ENCODE measurements at places on chromosomes 11 and 22. TPM values are rescaled to one million over a fixed set of nuclear protein-coding genes. Genes with fewer than 3 reads are reported as not detected.
A peak's percentile ranks its signal among the peaks of the same experiment; 100 is the strongest.

The ANO9 gene
- 0.59 TPM for total RNA-seq

The ADORA2A gene
- total RNA-seq: 1.0 TPM

The F2 gene
- not detected for total RNA-seq

The GGTLC3 gene
- total RNA-seq: not detected

The CREB3L1 gene
- total RNA-seq: 2.3 TPM

The MOGAT2 gene
- not detected for total RNA-seq

GRCh38 chr22:27274770-27275449 is 526.6 kb downstream of the MN1 start:
- H3K4me1 ChIP-seq: no peaks in the 10 kb centered on the region
- peaks cover 42% of the 10 kb centered on the region for H3K27me3 ChIP-seq
- no peaks in the 10 kb centered on the region for H3K36me3 ChIP-seq
- no peak for DNase-seq
- H3K27ac ChIP-seq: no peak overlapping the region

- H3K4me1 ChIP-seq: peaks cover 44% of the 10 kb centered on the region
- H3K27ac ChIP-seq: no peak overlapping the region
- no peaks in the 10 kb centered on the region for H3K27me3 ChIP-seq
- no peak overlapping the region for H3K4me3 ChIP-seq
- no peaks in the 10 kb centered on the region for H3K36me3 ChIP-seq
These were observed 710 bp downstream of the ATP5MGL start for GRCh38 chr22:42639541-42640241.

DNA sequence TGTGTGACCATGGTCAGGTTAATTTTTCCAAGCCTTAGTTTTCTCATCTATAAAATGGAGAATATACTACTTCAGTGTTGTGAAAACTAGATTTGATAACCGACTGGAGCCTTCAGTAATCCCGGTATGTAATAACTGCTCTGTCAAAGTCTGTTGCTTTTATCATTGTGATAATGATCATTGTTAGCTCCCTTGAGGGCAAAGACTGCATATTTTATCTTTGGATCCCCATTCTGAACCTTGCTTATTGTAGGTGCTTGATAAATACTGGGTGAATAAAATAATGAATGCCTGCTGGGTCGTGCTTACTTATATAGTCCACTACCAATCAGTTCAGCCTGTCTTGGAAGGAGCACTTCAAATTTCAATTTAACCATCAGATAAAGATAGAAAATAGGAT is 105.3 kb downstream of the ARFGAP2 start:
- no peak overlapping the region for H3K4me3 ChIP-seq
- H3K27me3 ChIP-seq: no peaks in the 10 kb centered on the region
- no peaks in the 10 kb centered on the region for H3K36me3 ChIP-seq
- no peaks in the 10 kb centered on the region for H3K4me1 ChIP-seq
- DNase-seq: no peak

DNA sequence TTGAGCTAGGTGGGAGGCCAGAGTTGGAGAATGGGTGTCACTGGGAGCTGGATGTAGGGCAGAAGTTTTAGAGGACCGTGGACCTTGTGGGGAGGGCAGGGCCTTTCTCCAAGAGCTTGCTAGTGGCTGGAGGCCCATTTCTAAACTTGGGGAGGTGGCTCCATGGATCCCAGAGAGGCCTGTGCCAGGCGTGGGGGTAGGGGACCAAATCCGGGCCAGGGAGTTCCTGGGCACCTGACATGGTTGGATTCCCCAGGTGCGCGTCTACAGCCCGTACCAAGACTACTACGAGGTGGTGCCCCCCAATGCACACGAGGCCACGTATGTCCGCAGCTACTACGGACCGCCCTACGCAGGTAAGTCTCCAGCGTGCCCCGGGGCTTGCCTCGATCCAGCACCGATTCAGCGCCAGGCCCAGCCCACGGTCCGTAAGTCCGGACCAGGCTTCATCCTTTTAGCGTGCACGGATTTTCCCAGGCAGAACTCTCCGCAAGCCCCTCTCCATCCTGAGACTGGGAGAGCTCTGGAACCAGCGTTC is 14.2 kb downstream of the PLEKHB1 start:
- DNase-seq: no peak
- no peak overlapping the region for H3K27ac ChIP-seq
- no peaks in the 10 kb centered on the region for H3K36me3 ChIP-seq
- peak overlapping the region; percentile 59 for H3K4me3 ChIP-seq

DNA sequence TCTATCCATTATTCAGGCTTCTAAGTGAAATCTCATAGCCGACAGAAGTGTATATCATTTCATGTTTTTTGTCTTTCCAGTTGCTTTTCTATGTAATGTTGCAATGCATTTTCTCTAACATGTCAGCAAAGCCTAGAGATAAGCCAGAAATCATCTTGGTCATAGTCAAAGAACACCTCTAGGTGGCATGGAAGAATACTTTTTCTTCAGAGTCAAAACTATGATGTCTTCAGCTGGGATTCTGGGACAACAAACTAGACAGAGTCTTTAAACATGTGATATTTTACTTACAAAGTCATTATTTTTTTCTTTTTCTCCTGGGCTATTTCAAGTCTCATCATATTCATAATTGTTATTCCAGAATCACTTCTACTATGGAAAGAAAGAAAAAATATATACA is 4.4 kb downstream of the GAS2 start:
- no peaks in the 10 kb centered on the region for H3K27me3 ChIP-seq
- H3K4me3 ChIP-seq: peak overlapping the region; percentile 81
- H3K27ac ChIP-seq: peak overlapping the region; percentile 78

- no peaks in the 10 kb centered on the region for H3K36me3 ChIP-seq
- H3K4me1 ChIP-seq: peaks cover 19% of the 10 kb centered on the region
These were observed 84.7 kb downstream of the ABTB2 start for GRCh38 chr11:34273099-34273498.

DNA sequence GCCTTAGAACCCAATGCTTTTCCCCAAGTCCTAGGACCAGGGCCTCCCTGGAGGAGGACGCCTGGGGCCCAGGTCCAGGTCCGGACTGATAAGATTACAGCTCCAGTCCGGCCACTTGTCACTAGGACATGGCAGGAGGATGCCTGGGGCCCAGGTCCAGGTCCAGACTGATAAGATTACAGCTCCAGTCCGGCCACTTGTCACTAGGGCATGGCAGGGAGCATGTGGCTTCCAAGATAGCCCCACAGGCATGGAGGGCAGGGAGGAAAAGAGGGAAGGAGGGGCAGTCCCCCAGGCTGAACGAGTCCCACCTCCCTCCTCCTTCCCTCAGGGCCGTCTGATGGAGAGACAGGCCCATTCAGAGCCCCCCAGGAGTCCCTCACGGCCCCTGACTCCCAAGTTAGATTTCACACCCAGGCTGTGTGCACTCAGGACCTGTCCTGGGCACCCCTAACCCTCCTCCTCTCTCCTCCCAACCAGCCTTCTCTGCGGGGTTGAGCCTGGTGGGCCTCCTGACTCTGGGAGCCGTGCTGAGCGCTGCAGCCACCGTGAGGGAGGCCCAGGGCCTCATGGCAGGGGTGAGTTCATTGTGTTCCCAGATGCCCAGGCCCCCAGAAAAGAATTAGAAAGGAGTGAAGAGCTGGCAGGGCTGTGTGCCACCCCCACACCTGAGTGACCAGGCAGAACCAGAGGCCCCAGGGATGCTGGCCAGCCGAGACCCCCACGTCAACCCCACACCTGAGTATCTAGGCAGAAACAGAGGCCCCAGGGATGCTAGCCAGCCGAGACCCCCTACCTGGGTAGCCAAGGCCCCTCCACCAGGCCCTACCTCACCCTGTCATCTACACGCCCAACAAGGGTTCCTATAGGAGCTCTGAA is 2.1 kb downstream of the TSPAN32 start:
- peaks cover 7% of the 10 kb centered on the region for H3K4me1 ChIP-seq
- no peak overlapping the region for H3K27ac ChIP-seq
- no peaks in the 10 kb centered on the region for H3K27me3 ChIP-seq
- H3K4me3 ChIP-seq: no peak overlapping the region
- DNase-seq: peak; percentile 48

DNA sequence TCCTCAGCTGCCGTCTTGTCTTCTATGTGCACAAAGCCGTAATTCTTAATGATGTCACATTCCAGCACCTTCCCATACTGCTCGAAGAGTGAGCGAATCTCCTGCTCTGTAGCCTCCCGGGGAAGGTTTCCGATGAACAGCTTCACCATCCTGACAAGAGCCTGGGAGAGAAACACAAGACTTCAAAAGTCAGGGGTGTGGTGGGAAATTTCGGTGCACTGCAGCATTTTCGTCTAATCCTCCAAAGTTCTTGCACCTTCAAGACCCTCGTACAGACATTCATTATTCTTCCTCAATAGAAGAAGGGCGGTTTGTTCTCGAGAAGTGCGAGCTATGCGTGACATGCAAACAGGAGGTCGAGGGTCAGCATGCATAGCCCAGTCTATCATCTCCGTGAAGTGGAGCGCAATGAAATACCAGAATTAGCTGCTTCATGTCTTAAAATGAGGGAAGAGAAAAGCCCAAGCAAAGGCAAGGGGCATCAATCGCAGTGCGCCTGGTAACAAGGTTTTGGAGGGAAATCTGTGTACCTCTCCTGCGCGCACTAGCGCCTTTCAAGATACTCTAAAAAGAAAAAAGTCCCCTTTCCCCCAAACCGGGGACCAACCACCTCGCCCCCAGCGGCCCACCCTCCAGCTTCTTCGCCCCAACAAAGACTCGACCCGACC is 622 bp downstream of the RBM4B start:
- H3K27ac ChIP-seq: peak overlapping the region; percentile 93
- DNase-seq: no peak
- peak overlapping the region; percentile 86 for H3K4me3 ChIP-seq
- no peaks in the 10 kb centered on the region for H3K27me3 ChIP-seq
- peaks cover 30% of the 10 kb centered on the region for H3K4me1 ChIP-seq

DNA sequence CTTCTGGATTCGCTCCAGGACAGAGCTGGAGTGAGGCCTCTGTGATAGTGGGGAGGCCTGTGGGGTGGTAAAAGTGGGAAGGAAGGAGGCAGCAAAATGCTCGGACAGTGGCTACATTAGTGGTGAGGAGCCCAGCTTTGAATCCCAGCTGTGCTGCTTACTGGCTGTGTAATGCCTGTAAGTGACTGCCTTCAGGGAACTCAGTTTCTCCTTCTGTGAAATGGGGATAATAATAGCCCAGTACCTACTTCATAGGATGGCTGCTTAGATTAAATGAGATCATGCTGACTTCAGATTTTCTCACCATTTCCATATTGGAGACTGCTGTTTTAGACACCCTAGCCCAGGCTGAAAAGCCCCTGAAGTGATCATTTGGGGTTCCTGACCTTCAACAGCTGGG is 8.4 kb upstream of the ALX4 start:
- H3K36me3 ChIP-seq: no peaks in the 10 kb centered on the region
- H3K4me1 ChIP-seq: peaks cover 19% of the 10 kb centered on the region
- peaks cover 4% of the 10 kb centered on the region for H3K27me3 ChIP-seq
- H3K4me3 ChIP-seq: no peak overlapping the region
- no peak for DNase-seq

DNA sequence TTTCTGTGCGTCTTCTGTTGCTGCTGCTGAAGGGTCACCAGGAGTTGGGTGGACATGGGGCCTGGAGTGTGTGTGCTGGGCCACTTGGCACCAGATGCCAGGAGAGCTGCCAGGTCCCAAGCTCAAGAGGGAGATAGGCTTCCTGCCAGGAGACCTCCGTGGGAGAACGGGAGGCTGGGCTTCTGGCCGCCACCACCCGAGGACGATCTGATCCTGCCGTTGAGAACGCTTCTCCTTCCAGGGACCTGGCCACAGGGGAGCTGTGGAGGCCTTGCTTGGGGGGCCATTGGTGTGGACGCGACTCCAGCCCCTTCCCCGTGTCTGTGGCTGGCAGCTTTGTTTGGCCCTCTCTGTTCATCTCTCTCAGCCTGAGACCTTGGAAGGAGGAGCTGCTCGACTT is 2.4 kb downstream of the BRSK2 start:
- H3K4me1 ChIP-seq: no peaks in the 10 kb centered on the region
- no peak overlapping the region for H3K27ac ChIP-seq
- no peak overlapping the region for H3K4me3 ChIP-seq
- no peaks in the 10 kb centered on the region for H3K27me3 ChIP-seq
- no peaks in the 10 kb centered on the region for H3K36me3 ChIP-seq
- no peak for DNase-seq

DNA sequence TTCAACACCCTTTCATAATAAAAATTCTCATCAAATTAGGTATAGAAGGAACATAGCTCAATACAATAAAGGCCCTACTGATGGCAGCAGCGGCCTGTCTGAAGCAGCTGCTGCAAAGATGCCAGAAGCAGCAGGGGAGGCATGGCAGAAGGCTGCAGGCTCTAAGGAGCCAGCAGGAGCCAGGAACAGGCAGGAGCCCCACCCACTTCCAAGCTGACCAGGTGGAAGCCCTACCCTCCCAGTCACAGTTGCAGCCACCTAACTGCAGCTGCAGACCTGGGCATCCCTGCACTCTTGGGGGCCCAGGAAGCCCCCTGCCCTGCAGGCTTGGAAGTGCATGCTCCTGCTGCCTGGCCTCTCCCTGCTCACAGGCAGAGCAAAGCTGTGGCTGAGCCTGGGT is 18.2 kb upstream of the OR6A2 start:
- H3K4me1 ChIP-seq: no peaks in the 10 kb centered on the region
- H3K27ac ChIP-seq: no peak overlapping the region
- H3K4me3 ChIP-seq: no peak overlapping the region

DNA sequence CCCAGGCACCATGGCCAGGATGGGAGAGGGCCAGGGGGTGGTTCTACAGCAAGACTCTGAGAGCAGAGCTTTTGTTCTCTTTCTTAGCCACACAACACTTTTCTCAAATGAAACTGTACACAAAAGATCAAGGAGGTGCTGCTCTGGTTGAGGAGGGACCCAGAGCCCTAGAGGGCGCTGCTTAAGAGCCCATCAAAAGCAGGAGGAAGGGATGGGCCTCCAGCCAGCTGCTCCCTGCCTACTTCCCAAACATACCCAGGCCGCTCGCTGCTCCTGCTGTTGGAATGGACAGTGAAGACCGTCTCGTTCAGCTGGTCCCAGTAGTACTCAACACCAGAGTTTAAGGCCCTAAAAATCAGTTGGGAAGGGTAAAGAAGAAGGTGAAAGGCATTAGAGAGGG is 18.4 kb upstream of the CHRM4 start:
- H3K4me3 ChIP-seq: no peak overlapping the region
- H3K27me3 ChIP-seq: no peaks in the 10 kb centered on the region
- no peaks in the 10 kb centered on the region for H3K4me1 ChIP-seq
- no peak for DNase-seq
- H3K36me3 ChIP-seq: no peaks in the 10 kb centered on the region

GRCh38 chr22:27827604-27828587 is 26.3 kb upstream of the MN1 start:
- H3K36me3 ChIP-seq: no peaks in the 10 kb centered on the region
- no peaks in the 10 kb centered on the region for H3K4me1 ChIP-seq
- no peak for DNase-seq
- no peak overlapping the region for H3K27ac ChIP-seq
- H3K27me3 ChIP-seq: no peaks in the 10 kb centered on the region

- H3K36me3 ChIP-seq: no peaks in the 10 kb centered on the region
- no peaks in the 10 kb centered on the region for H3K27me3 ChIP-seq
- no peak for DNase-seq
- H3K4me1 ChIP-seq: peaks cover 2% of the 10 kb centered on the region
- no peak overlapping the region for H3K27ac ChIP-seq
These were observed 8.1 kb downstream of the FLI1 start for GRCh38 chr11:128701936-128702335.

Data from psoas muscle (tissue), 8 donors.